Left renal cortex interstitium (tissue), 4 donors: ENCODE measurements at places on chromosomes 12 and 14.

DNA sequence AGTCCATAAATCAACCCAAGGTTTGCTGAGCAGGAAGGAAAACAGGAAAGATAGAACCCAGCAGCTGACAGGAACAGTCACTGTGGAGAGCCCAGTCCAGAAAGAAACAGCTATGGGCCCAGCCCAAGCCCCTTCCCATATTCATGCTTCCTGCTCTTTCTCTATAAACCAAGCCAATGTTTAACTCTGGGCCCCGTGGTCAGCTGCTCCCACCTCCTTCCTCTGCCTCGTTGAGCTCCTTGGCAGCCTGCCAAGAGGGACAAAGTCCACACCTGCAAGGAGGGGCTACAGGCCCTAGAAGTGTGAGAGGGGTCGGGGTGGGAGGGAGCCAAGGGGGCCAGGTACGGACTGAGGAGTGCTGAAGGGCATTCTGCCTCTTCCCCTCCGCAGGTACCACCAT, 10.0 kb downstream of the SLC6A13 start:
- peak; percentile 56 for DNase-seq

- no peak for DNase-seq
Observed at GRCh38 chr14:81480741-81481140, 52.9 kb downstream of the SEL1L start.

- no peak for DNase-seq
Observed at GRCh38 chr14:96146131-96146771, 58.4 kb upstream of the BDKRB2 start.

DNA sequence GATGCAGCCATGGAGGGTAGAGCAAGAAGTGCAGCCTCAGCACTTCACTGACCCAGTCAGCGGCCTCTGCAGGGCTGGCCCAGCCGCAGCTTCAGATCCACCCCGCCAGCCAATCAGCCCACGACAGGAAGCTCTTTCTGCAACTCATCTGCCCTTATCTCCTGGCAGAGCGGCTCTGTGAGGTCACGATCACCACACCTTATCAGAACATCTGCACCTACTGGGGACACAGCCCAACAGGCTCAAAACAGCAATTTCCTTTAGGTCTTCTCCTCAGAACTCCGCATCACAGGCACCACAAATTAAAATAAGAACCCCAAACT, 287.3 kb downstream of the BCL11B start:
- DNase-seq: no peak

DNA sequence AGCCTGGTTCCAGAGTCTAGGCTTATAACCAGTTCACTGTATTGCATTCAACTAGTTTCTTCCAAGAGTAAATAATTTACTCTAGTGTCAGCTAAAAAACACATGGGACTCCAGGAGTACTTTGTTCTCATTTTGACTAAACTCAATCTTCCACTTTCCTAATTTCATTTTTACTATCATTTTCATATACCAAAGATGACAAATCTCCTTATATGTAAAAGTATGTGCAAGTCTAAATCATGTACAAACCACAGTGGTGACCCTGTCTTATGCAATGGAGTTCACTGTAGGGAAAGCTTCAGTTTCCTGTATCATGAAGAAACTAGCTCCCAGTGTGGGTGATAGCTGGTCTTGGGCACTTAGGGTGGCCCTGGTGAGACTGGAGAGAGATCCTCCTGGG, 151.6 kb downstream of the HELB start:
- DNase-seq: no peak
